GOT3 (cell line): ENCODE measurements at places on chromosomes 1 and 21.

GRCh38 chr1:189432753-189433152 lies 1044.9 kb downstream of the BRINP3 start:
- DNase-seq = no peak

- DNase-seq = no peak
Measured at GRCh38 chr1:42258218-42258617, 76.8 kb downstream of the FOXJ3 start.

DNA sequence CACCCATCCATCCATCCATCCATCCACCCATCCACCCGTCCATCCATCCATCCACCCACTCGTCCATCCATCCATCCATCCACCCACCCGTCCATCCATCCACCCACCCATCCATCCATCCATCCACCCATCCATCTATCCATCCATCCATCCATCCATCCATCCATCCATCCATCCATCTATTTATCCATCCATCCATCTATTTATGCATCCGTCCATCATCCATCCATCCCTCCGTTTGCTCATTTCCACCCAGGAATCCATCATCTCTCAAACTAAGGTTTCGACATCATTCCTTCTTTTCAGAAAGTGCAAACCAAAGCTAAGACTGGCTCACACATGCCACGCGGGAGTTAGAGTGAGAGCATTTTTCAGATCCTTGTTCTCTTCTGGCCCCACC lies 52.8 kb upstream of the POFUT2 start:
- no peak for DNase-seq

- DNase-seq = no peak
Measured at GRCh38 chr1:116496898-116497297, 73.9 kb downstream of the CD58 start.

GRCh38 chr1:37878071-37878470 lies 18.7 kb upstream of the MTF1 start:
- no peak for DNase-seq

DNA sequence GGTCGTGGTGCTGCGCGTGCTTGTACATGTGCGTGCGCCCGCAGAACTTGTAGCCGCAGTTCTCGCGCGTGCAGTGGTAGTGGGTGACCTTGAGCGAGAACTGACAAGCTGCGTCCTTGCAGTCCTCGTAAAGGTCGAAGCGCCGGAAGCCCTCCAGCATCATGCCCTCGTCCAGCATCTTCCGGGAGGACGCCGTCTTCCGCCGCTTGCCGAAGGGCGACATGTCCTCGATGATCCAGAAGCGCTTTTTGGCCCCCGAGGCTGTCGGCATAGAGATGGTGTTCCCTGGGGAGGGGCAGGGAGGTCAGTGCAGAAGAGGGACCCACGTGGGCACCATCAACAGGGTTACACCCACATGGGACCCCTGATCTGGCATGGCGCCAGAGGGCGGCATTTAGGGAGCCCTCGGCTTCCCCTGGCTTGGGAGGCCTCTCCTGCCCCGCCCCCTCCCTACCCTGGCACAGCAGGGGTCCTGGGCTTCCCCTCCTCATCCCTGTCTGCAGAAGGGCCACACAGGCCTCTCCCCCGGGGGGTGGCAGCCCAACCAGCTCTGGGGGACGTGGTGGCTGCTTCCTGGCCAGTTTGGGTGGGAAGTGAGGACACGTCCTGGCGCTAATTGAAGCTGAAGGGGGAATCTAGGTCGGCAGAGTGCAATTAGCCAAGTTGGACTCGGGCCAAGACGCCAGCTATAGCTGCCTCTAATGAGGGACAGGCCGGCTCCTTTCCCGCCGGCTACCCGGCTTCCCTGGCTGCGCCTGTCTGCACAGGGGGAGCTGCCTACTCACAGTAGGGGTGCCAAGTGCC lies 156.5 kb downstream of the CASZ1 start:
- no peak for DNase-seq
